ENCODE measurements at places on chromosomes 12 and 14.

DNA sequence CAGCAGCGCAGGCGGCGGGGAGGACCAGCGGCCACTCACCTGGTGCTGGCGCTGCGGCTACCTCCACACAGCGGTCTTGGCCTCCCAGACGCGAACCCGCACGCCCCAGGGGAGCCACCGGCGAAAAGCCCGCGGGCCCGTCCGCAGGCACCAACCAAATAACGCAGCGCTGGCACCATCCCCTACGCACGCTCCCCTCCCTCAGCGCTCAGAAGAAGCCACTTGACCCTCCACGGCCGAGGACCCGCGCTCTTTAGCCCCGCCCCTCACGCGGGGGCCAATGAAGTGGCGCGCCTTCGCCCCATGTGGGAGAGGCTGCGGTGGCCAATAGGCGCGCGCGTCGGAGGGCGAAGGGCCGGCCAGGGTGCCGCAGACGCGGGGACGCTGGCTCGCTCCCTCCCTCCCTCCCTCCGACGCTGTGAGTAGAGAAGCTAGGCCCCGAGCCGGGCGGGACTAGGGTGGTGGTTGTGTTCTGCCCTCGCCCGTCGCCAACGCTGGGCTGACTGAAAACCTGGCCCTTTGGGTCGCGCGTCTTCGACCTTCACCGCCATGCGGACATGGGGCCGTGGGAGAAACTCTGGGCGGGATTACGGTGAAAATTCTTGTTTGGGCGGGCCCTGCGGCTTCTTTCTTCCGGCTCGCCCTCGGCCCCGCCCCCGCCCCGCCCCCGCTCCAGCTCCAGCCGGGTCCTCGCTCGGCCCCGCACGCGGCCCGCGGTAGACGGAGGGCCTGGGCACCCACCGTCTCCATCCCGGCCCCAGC, at the start of the genes DMAC2L and L2HGDH:
DMAC2L (plus strand) TSS at position 353 of the 762 bp plus-strand sequence. CDS start 9,164 bp downstream, outside the sequence.
L2HGDH (minus strand) TSS at position 258 of the 762 bp plus-strand sequence; CDS start at position 179, 79 bp downstream.
- peak; percentile 98 for DNase-seq

DNA sequence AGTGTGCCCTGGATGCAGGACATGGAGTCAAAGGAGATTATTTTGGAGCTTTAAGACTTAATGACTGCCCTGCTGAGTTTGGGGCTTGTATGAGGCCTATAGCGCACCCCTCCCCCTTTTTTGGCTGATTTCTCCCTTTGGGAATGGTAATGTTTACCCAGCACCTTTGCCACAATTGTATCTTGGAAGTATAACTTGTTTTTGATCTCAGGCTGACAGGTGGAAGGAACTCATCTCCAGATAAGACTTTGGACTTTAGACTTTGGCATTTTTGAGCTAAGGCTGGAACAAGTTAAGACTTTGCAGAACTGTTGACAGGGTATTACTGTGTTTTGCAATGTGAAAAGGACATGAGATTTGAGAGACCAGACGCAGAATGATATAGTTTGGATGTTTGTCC, 110.5 kb downstream of the DERA start:
- no peak for DNase-seq

GRCh38 chr14:45156067-45156466, 20.3 kb downstream of the FANCM start:
- DNase-seq = no peak

DNA sequence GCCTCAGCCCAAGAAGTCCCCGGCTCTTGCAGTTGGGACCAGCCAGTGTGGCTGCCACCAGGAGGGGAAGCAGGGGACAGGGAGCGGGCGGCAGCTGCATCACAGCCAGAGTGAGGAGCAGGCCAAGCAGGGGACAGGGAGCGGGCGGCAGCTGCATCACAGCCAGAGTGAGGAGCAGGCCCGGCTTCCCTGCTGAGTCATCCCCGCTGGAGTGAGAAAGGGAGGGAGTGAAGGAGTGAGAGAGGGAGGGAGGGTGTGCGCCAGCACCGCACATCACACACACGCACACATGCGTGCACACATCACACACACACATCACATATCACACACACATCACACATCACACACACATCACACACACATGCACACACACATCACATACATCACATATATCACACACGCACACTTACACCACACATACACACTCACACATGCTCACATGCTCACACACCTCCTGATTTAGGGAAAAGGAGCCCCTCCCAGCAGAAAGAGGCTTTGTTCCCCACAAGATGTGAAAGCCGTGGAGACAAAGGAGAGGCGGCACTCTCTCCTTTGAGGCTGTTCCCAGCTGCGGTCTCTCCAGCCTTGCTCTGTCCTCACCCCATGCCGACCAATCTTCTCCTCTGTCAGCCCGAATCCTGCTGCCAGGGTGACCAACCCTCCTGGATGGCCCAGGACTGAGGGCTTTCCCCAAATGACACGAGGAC, 16.7 kb upstream of the ZDHHC22 start:
- peak; percentile 89 for DNase-seq

DNA sequence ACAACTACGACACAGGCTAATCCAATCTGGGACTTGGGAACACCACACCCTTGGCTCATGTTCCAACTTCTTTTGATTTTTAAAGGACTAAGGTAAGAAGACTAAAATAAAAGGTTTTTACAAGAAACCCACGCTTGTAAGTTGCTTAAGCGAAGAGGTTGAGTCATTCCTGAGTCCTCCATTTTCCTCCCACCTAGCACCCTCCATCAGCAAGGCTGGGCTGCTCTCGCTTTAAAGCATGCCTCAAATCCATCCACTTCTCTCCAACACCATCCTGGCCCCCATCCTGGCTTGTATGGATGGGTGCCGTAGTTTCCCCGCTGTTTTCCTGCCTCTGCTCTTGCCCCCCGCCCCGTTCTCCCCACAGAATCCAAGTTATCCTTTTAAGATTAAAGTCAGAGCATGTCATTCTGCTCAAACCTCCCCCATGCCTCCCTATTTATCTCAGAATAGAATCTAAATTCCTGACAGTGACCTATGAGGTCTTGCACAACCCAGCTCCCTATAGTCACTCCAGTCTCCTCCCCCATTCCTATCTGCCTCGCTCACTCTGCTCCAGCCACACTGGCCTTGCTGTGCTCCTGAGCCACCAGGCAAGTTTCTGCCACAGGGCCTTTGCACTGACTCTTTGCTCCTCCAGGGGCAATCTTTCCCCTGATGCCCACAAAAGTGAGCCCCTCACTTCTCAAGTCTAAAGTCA, 34.5 kb downstream of the SCARB1 start:
- DNase-seq = peak; percentile 92

- no peak for DNase-seq
Observed at GRCh38 chr12:77630344-77630743, 200.3 kb upstream of the NAV3 start.

- DNase-seq = no peak
Observed at GRCh38 chr14:69715725-69716477, 51.0 kb upstream of the SRSF5 start.

DNA sequence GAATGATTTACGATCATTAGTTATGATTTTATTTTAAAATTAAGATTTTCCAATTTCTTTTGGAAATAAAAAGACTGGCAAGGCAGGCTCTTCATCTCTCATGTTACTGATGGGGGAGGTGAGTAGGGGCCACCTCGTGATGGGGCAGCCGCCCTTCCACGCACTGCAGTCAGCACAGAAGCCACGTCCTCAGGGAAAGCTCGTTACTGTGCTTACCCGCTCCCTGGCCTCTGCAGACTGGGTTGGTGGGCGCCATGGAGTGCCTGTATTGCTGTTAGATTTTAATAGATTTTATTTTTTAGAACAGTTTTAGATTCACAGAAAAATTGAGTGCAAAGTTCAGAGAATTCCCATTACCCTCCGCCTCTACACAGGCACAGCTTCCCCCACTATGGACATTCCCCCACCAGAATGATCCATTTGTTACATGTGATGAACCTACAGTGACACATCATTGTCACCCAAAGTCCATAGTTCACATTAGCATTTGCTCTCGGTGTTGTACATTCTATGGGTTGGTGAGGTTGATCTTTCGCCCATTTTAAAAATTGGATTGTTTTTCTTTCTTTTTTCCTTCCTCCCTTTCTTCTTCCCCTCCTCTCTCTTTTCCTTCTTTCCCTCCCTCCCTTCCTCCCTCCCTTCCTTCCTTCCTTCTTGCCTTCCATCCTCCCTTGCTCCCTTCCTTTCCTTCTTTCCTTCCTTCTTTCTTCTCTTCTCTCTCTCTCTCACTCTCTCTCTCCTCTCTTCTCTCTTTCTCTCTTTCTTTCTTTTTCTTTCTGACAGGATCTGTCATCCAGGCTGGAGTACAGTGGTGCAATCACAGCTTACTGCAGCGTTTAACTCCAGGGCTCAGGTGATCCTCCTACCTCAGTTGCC, 30.7 kb downstream of the ADGRD1 start:
- DNase-seq = no peak

GRCh38 chr12:104025771-104026170, 24.2 kb downstream of the GLT8D2 start:
- DNase-seq = no peak

DNA sequence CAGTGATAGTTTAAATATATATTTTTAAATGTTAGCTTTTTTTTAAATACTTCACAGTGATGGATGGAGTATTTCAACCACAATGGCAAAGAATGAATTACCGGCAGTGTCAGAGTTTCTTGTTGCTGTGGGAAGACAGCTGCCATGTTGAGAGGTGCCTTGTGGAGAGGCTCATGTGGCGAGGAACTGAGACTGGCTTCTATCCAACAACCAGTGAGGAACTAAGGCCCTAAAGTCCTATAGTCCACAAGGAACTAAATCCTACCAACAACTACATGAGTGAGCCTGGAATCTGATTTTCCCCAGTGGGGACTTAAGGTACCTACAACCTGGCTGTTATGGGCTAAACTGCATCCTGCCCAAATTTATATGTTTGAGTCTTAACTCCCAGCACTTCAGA, 220.2 kb upstream of the PLEKHG7 start:
- no peak for DNase-seq

DNA sequence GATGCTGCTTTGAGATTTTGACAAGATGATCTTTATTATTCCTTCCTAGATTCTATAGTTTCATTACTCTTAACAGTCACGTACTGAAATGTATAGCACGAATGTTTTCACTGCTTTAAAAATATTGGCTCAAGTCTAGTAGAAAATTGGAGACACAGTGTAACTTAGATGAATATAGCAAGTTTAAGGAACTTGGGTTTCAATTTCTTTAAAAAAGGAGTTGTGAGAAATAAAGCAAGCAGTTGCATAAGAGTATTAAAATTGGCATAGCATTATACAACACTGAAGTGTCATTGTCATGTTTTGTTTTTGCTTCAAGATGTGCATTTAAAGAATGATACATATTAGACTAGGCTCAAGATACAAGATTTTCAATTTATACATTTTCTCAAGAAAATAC, 624.8 kb upstream of the NOVA1 start:
- no peak for DNase-seq

- DNase-seq = no peak
Observed at GRCh38 chr14:86179980-86180379, 650.0 kb downstream of the FLRT2 start.

- DNase-seq = no peak
Observed at GRCh38 chr14:77950371-77951063, 150.6 kb downstream of the ADCK1 start.

DNA sequence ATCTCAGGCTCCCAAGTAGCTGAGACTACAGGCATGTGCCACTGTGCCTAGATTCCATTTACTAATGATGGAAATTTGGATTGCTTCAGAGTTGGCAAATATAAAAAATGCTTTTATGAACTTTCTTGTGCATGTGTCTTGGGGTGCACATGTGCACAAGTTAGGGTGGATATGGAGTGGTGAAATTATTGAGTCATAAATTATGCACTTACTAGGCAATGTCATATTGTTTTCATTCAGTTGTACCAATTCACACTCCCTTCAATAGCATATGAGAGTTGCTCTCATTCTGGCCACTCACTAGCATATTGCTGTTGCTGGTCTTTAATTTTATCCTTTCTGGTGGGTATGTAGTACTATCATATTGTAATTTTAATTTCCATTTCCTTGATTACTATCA, 45.7 kb upstream of the KRAS start:
- no peak for DNase-seq

GRCh38 chr14:90399541-90400444, 3.0 kb downstream of the CALM1 start:
- DNase-seq = peak; percentile 93

GRCh38 chr12:42237853-42238239, 202 bp downstream of the YAF2 start:
- DNase-seq = no peak

Measured in islet precursor cell (in vitro differentiated cells).